ENCODE measurements at places on chromosomes 5 and 9.

DNA sequence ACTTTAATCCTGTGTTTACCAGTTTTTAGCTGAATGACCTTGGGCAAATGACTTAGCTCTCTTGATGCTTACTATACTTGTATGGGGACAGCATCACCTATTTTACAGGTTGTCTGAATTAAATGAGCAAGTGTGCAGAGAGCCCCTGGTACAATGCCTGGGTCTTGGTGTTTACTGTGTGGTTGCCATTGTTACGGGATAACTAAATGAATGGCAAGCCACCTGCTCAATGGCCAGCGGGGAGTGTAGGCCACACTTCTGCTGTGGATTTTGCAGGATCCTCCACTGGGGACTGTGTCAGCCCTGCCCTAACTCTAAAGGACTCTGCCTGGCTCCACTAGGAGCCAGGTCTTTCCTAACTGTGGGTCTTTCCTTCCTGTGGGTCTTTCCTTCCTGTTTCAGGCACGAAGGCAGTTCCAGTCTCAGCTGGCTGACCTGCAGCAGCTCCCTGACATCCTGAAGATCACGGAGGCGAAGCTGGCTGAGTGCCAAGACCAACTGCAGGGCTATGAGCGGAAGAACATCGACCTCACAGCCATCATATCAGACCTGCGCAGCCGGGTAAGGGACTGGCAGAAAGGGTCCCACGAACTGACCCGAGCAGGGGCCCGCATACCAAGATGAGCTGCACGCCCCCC lies 10.3 kb upstream of the GLE1 start:
- DNase-seq, result no peak

GRCh38 chr9:111805830-111806241 lies 11.1 kb upstream of the SHOC1 start:
- no peak for DNase-seq

DNA sequence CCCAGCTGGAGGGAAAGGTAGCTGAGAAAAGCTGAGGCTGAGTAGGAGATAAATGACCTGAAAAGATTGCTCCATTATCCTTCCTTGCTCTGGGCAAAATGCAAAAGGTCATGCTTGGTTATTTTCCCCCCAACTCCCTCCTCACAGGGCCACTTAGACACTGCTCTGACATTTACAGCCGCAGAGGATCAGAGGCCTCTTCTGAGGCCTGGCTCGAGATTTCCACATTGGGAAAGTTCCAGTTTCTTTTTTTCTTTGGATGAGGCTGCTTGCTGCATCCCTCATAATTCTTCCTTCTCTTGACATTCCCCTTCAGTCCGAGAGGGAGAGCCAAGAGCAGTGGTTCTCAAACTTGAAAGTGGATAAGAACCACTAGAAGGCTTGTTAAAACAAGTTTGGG lies 60.1 kb upstream of the HSPA9 start:
- DNase-seq, result no peak

- no peak for DNase-seq
Observed at GRCh38 chr5:52920929-52921328, 68.2 kb upstream of the ITGA2 start.

- no peak for DNase-seq
Observed at GRCh38 chr9:131707733-131708157, 32.1 kb downstream of the RAPGEF1 start.

DNA sequence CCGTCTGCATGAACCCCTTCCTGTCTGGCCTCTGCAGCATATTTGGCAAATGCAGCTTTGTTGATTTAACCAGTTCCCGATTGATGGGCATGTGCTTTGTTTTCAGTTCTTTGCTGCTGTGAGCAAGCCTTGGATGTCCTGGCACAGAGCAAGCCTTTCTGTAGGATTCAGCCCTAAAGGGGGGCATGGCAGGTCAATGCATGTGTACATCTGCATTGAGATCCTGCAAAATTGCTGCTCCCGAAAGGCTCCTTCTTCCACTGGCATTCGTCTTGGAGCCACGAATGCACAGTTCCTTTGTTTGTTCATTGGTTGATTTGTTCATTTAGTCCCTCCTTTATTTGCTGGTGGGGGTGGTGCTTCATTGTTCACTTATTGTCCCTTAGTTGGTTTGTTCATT lies 34.8 kb downstream of the COL5A1 start:
- DNase-seq, result no peak

DNA sequence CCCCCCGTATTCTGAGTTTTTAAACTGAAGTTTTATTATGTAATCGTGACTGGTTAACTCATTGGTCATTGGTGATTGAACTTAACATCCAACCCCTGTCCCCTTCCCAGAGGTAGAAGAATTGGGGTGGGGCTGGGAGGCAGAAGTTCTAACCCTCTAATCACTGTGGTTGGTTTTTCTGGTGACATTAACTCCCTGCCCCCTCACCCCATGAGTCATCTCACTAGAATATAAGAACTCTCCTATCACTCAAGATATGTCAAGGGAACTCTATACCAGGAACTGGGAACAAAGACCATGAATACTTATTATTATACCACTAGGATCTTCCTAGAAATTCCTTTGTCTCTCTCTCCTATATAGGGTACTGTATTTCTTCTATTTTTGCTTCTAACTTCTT lies 52.3 kb upstream of the CAVIN4 start:
- DNase-seq, result no peak

- no peak for DNase-seq
Observed at GRCh38 chr9:113990570-113990907, 87.6 kb downstream of the AMBP start.

GRCh38 chr9:3608011-3608410 lies 82.2 kb upstream of the RFX3 start:
- DNase-seq, result no peak

GRCh38 chr5:58412932-58413331 lies 47.0 kb downstream of the PLK2 start:
- DNase-seq, result no peak

- no peak for DNase-seq
Observed at GRCh38 chr5:168879331-168879730, 300.2 kb upstream of the PANK3 start.

- no peak for DNase-seq
Observed at GRCh38 chr9:133420392-133420827, 1.8 kb upstream of the ADAMTS13 start.

DNA sequence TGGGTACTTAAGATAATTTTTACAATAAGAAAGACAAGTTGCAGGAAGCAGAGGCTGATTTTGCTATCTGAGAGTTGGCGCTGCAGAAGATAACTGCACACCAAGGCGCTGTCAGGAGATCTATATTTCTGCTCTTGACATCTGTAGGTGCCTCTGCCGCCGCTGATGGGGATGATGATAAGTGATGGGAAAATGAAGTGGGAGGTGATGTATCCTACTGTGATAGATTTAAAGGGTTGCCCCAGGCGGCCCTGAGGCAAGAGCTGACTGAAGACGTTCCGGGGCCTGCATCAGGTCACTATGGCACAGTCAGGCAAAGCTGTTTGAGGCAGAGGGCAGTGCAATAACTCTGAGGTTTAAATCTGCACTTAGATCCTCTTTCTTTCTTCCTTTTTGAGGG lies 78.1 kb downstream of the SNCAIP start:
- DNase-seq, result no peak

GRCh38 chr5:20445326-20445860 lies 457.4 kb upstream of the CDH18 start:
- DNase-seq, result no peak

- no peak for DNase-seq
Observed at GRCh38 chr9:118786877-118787276, 582.4 kb downstream of the BRINP1 start.

- no peak for DNase-seq
Observed at GRCh38 chr9:109278848-109279247, 42.0 kb downstream of the EPB41L4B start.

Measured in esophagus squamous epithelium (tissue), 5 donors.